ENCODE measurements at places on chromosomes 6 and 20. TPM values are rescaled to one million over a fixed set of nuclear protein-coding genes. Genes with fewer than 3 reads are reported as not detected.

CD83 gene
- polyA plus RNA-seq = 1.9 TPM

GRCh38 chr20:52175840-52176239 lies 15.7 kb downstream of the ZFP64 start:
- no peaks in the 10 kb centered on the region for H3K4me1 ChIP-seq
- DNase-seq = no peak
- H3K27me3 ChIP-seq = no peaks in the 10 kb centered on the region
- no peak overlapping the region for H3K4me3 ChIP-seq

- no peaks in the 10 kb centered on the region for H3K4me1 ChIP-seq
- no peaks in the 10 kb centered on the region for H3K36me3 ChIP-seq
- no peak overlapping the region for H3K4me3 ChIP-seq
These were observed 615.4 kb downstream of the MAFB start for GRCh38 chr20:40073535-40074111.

GRCh38 chr6:100574836-100575235 lies 110.1 kb upstream of the SIM1 start:
- no peaks in the 10 kb centered on the region for H3K36me3 ChIP-seq
- no peaks in the 10 kb centered on the region for H3K27me3 ChIP-seq
- H3K4me3 ChIP-seq = no peak overlapping the region
- H3K4me1 ChIP-seq = peaks cover 7% of the 10 kb centered on the region
- no peak for DNase-seq

KCNQ2 gene
- polyA plus RNA-seq = not detected

GRCh38 chr6:73207221-73207837 lies 18.0 kb downstream of the KHDC1L start:
- H3K4me1 ChIP-seq = no peaks in the 10 kb centered on the region
- no peaks in the 10 kb centered on the region for H3K27me3 ChIP-seq
- no peaks in the 10 kb centered on the region for H3K36me3 ChIP-seq
- no peak overlapping the region for H3K4me3 ChIP-seq

GRCh38 chr6:27295301-27296079 lies 16.6 kb downstream of the POM121L2 start:
- H3K27me3 ChIP-seq = peaks cover 21% of the 10 kb centered on the region
- no peak overlapping the region for H3K4me3 ChIP-seq
- no peaks in the 10 kb centered on the region for H3K36me3 ChIP-seq
- H3K27ac ChIP-seq = no peak overlapping the region
- no peaks in the 10 kb centered on the region for H3K4me1 ChIP-seq
- no peak for DNase-seq

DNA sequence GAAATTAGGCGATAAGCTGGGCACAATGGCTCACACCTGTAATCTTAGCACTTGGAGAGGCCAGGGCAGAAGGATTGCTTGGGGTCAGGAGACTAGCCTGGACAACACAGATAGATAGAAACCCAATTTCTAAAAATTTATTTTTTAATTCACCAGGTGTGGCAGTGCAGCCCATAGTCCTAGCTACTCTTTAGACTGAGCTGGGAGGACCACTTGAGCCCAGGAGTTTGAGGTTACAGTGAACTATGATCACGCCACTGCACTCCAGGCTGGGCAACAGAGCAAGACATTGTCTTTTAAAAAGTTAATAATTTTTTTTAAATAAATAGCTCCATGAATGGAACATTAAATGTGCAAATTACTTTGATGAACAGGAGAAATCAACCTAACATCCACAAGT lies 8.2 kb downstream of the ZNF318 start:
- DNase-seq = no peak
- H3K27ac ChIP-seq = no peak overlapping the region
- H3K27me3 ChIP-seq = no peaks in the 10 kb centered on the region
- H3K4me1 ChIP-seq = no peaks in the 10 kb centered on the region
- no peak overlapping the region for H3K4me3 ChIP-seq

GRCh38 chr6:313087-313486 lies 20.8 kb downstream of the DUSP22 start:
- no peak overlapping the region for H3K27ac ChIP-seq
- no peaks in the 10 kb centered on the region for H3K27me3 ChIP-seq
- DNase-seq = no peak
- H3K4me3 ChIP-seq = no peak overlapping the region
- no peaks in the 10 kb centered on the region for H3K4me1 ChIP-seq

- H3K4me3 ChIP-seq = no peak overlapping the region
- H3K27ac ChIP-seq = no peak overlapping the region
- H3K4me1 ChIP-seq = no peaks in the 10 kb centered on the region
- H3K36me3 ChIP-seq = no peaks in the 10 kb centered on the region
These were observed 378.1 kb upstream of the JARID2 start for GRCh38 chr6:14867802-14868201.

DNA sequence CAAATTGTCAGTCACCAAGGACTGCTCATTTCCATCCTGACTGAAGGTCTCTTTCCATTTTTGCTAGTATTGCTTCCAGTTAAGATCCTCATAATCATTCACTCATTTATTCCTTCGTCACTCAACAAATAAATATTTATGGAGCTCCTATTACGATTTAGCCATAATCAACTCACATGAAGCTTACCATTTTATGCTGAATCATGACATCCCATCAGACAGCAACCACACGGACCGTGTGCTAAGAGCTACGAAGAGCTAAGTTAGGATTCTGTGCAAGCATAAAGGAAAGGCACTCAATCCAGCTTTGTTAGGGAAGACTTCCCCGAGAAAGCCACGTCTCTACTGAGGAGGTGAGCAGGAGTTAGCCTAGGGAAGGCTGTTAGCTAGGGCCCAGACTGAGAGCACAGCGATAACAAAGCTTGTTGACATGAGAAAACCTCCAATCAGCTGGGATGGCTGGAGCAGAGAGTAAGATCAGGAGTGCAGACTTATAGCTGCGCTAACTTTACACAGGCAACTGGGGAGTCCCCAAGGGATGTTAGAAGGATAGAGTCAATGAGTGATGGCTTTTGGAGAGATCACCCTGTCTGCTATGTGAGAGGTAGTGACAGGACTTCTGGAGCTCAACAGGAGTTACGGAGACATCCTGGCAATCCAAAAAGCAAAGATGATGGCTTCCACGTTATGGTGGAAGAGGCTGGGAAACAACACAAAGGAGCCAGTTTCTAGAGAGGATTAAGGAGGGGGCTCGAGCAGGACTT lies 2.6 kb upstream of the GID8 start:
- H3K36me3 ChIP-seq = peaks cover 29% of the 10 kb centered on the region
- no peak overlapping the region for H3K4me3 ChIP-seq
- no peaks in the 10 kb centered on the region for H3K27me3 ChIP-seq
- no peak for DNase-seq
- H3K4me1 ChIP-seq = peaks cover 38% of the 10 kb centered on the region
- no peak overlapping the region for H3K27ac ChIP-seq

- DNase-seq = no peak
- H3K27ac ChIP-seq = no peak overlapping the region
- no peaks in the 10 kb centered on the region for H3K27me3 ChIP-seq
- H3K4me1 ChIP-seq = peaks cover 20% of the 10 kb centered on the region
- H3K4me3 ChIP-seq = no peak overlapping the region
These were observed 40.4 kb downstream of the MAN1A1 start for GRCh38 chr6:119308991-119309657.

CLPSL2 gene
- not detected for polyA plus RNA-seq

GRCh38 chr20:48861444-48861843 lies 33.6 kb upstream of the PREX1 start:
- no peaks in the 10 kb centered on the region for H3K27me3 ChIP-seq
- no peak overlapping the region for H3K27ac ChIP-seq
- H3K4me3 ChIP-seq = no peak overlapping the region
- no peak for DNase-seq

GRCh38 chr20:41619360-41620100 lies 1.4 kb upstream of the CHD6 start:
- H3K27me3 ChIP-seq = no peaks in the 10 kb centered on the region
- peak overlapping the region; percentile 67 for H3K27ac ChIP-seq
- H3K36me3 ChIP-seq = no peaks in the 10 kb centered on the region
- peaks cover 21% of the 10 kb centered on the region for H3K4me1 ChIP-seq
- H3K4me3 ChIP-seq = no peak overlapping the region
- no peak for DNase-seq

PTCRA gene
- not detected for polyA plus RNA-seq

GRCh38 chr20:58162986-58163385 lies 65.5 kb downstream of the ANKRD60 start:
- no peaks in the 10 kb centered on the region for H3K36me3 ChIP-seq
- H3K4me1 ChIP-seq = no peaks in the 10 kb centered on the region
- no peak for DNase-seq
- no peaks in the 10 kb centered on the region for H3K27me3 ChIP-seq
- no peak overlapping the region for H3K27ac ChIP-seq

DNA sequence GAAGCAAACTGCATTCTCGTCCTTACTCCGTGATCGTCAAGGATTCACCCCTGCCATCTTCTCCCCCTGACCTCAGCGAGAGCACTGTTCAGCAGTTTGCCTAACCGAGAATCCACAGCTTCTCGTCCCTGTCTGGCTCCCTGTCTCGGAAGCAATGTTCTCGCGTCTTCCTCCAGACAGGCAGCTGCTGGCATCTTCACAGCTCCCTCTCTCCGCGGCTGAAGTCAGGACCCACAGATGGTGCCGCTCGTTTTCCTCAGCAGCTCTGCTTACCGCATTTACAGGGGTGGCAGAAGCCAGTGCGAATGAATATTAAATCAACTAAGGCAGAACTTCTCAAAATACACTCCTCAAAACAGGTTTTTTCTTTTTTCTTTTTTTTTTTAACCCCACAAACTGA lies 18.9 kb upstream of the SLC22A2 start:
- DNase-seq = no peak
- H3K4me1 ChIP-seq = no peaks in the 10 kb centered on the region
- no peak overlapping the region for H3K27ac ChIP-seq
- H3K27me3 ChIP-seq = no peaks in the 10 kb centered on the region

- no peak overlapping the region for H3K4me3 ChIP-seq
- no peak overlapping the region for H3K27ac ChIP-seq
- H3K27me3 ChIP-seq = no peaks in the 10 kb centered on the region
These were observed 21.6 kb upstream of the PCSK2 start for GRCh38 chr20:17205084-17205813.

DNA sequence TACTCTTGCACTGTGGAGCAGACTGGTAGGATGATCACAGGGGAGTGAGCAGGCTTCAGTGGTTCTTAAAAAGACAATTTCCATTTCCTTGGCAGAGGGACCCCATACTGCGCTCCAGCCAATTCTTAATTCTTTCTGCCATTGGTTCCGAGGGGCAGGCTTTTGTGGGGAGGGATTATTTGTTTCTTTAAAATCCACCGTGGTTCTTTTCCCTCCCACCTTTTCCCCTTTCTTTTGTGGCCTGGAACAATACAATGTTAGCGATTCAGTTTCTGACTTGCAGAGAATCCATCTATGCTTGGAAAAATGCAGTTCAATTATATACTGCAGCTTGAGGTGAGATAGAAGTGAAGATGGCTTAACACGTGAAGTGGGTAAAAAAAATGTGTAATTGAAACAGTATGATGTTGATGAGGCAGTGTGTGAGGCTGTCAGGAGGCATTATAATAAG lies 379.0 kb upstream of the FLRT3 start:
- H3K4me3 ChIP-seq = no peak overlapping the region
- no peaks in the 10 kb centered on the region for H3K27me3 ChIP-seq
- H3K36me3 ChIP-seq = no peaks in the 10 kb centered on the region
- H3K27ac ChIP-seq = no peak overlapping the region

GRM1 gene
- polyA plus RNA-seq = not detected

GRCh38 chr20:46399401-46399800 lies 7.0 kb downstream of the ELMO2 start:
- H3K4me1 ChIP-seq = peaks cover 60% of the 10 kb centered on the region
- no peaks in the 10 kb centered on the region for H3K27me3 ChIP-seq
- peaks cover 28% of the 10 kb centered on the region for H3K36me3 ChIP-seq
- H3K27ac ChIP-seq = peak overlapping the region; percentile 14
- H3K4me3 ChIP-seq = no peak overlapping the region

GRCh38 chr20:38534756-38535155 lies 46.2 kb upstream of the ADIG start:
- H3K27ac ChIP-seq = no peak overlapping the region
- no peak for DNase-seq
- H3K36me3 ChIP-seq = peaks cover 85% of the 10 kb centered on the region
- no peak overlapping the region for H3K4me3 ChIP-seq

PPIL6 gene
- polyA plus RNA-seq = 0.44 TPM

- H3K27ac ChIP-seq = no peak overlapping the region
- H3K4me3 ChIP-seq = no peak overlapping the region
- no peaks in the 10 kb centered on the region for H3K27me3 ChIP-seq
- DNase-seq = no peak
- no peaks in the 10 kb centered on the region for H3K4me1 ChIP-seq
- H3K36me3 ChIP-seq = no peaks in the 10 kb centered on the region
These were observed 46.7 kb upstream of the ISM1 start for GRCh38 chr20:13174402-13174801.

EFCAB8 gene
- 0.12 TPM for polyA plus RNA-seq

GRCh38 chr6:17871836-17872235 lies 115.6 kb downstream of the KIF13A start:
- DNase-seq = no peak
- no peaks in the 10 kb centered on the region for H3K27me3 ChIP-seq
- H3K27ac ChIP-seq = no peak overlapping the region
- H3K4me1 ChIP-seq = no peaks in the 10 kb centered on the region

DNA sequence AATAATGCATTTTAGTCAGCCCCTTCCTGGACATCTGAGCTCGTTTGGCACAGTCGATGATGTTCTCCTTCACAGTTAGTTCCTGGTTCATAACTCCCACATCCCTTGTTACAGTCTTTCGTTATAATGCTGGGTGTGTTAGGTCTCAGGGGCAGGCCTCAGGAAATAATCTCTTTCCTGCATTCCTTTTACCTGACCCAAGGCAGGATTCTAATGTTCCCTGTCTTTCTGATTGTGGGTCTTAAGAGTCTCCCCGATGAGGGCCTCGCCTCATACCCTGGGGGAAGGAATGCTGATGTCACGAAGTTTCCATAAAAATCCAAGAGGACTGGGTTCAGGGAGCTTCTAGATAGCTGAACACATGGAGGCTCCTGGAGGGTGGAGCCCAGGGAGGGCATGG lies 104.0 kb upstream of the CARMIL1 start:
- no peak overlapping the region for H3K4me3 ChIP-seq
- no peaks in the 10 kb centered on the region for H3K36me3 ChIP-seq
- no peaks in the 10 kb centered on the region for H3K4me1 ChIP-seq
- no peak for DNase-seq

ENPP1 gene
- polyA plus RNA-seq = not detected

GRCh38 chr20:47993035-47993755 lies 207.9 kb upstream of the SULF2 start:
- DNase-seq = no peak
- H3K4me3 ChIP-seq = no peak overlapping the region
- H3K36me3 ChIP-seq = no peaks in the 10 kb centered on the region
- no peaks in the 10 kb centered on the region for H3K27me3 ChIP-seq
- H3K27ac ChIP-seq = no peak overlapping the region

Measured in naive thymus-derived CD4-positive, alpha-beta T cell (primary cell).